Muscle of leg (tissue), 16 donors: ENCODE measurements at places on chromosomes 5 and 9. TPM values are rescaled to one million over a fixed set of nuclear protein-coding genes. Genes with fewer than 3 reads are reported as not detected.
A peak's percentile ranks its signal among the peaks of the same experiment; 100 is the strongest.

DNA sequence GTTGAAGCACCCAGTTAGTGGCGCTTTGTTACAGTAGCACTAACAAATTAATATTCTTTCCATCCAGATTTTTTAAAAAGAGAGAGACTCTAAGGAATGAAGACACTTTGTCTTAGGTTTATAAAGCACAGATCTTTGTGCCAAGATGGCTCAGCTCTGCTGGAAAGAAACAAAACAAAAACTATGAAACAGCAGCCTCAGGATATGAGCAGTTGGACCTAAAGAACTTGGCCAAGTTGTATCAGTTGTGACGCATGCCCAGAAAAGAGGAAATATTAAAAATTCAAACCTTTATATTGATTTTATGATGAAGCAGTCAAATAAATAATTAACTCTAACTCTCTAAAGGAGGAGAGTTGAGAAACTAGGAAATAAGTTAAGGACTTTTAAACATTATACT, 427.2 kb downstream of the SPOCK1 start:
- no peaks in the 10 kb centered on the region for H3K4me1 ChIP-seq
- DNase-seq = peak; percentile 66
- no peaks in the 10 kb centered on the region for H3K36me3 ChIP-seq
- H3K27ac ChIP-seq = no peak overlapping the region

DNA sequence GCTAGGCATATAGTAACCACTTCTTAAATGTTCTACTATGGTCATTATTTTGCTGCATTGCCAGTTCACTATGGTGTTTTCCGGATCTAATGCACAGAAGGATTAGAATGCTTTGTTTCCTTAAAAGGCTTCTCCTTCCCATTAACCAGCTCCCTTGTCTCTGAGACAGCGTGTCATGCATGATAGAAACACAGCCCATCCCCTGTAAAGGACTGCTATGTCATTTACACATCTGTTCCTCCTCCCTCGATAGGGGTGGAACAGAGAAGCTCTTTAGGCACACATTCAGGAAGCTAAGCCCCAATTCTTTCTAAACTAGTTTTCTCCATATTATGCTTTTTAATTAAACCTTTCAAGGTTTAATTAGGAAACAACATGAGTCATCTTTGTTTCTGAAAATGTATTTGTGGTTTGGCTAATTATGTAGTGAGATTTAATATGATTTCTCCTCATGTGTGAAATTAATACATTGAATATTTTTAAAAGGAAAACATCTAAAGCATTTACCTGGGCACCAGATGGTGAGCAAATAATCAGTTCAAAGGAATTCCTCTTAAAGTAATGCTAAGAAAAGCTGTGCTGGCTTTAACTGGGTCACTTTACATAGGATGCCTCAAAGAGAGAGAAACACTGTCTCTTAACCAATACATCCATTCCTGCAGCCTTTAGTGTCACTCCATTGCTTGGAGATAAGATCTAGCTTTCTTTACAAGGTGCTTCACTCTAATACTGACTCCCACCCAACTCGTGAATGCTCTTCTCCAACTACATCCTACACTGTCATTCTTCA, 133.3 kb upstream of the PPP1R2B start:
- DNase-seq = peak; percentile 25
- H3K27ac ChIP-seq = no peak overlapping the region
- no peaks in the 10 kb centered on the region for H3K36me3 ChIP-seq
- H3K4me1 ChIP-seq = peaks cover 2% of the 10 kb centered on the region

DNA sequence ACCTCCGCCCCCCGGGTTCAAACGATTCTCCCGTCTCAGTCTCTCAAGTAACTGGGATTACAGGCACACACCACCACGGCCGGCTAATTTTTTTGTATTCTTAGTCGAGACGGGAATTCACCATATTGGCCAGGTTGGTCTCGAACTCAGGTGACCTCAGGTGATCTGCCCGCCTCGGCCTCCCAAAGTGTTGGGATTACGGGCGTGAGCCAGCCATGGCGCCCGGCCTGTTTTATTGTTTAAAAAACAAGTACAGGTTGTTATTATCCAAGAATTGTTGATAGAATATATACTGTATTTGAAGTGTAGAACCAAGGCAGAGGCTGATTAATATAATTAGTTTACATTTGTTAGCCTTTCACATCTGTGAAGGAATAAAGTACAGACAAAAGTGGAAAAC, 8.9 kb downstream of the PARP8 start:
- DNase-seq = no peak
- H3K36me3 ChIP-seq = no peaks in the 10 kb centered on the region
- no peak overlapping the region for H3K4me3 ChIP-seq
- no peaks in the 10 kb centered on the region for H3K4me1 ChIP-seq
- H3K27ac ChIP-seq = no peak overlapping the region
- no peaks in the 10 kb centered on the region for H3K27me3 ChIP-seq

The CCNI2 gene
- total RNA-seq = not detected

DNA sequence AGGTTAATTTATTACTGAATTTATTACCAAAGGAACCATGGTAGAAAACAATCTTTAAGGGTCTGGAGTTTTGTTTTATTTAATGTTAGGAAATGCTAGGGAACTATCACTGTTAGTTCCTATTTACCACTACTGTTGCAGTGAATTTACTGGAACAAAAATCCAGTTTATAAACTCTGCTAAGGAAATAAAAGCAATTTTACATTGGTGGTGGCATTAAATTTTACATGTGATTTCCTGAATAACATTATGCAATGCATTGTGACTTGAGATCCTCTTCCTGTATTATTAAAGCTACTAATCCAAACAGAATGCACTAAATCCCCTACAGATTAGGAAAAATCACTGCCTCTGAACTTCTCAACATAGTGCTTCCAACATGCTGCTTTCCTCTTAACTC, 599.5 kb upstream of the PTGER4 start:
- H3K27ac ChIP-seq = no peak overlapping the region
- peak; percentile 73 for DNase-seq
- H3K27me3 ChIP-seq = no peaks in the 10 kb centered on the region
- no peaks in the 10 kb centered on the region for H3K36me3 ChIP-seq
- no peak overlapping the region for H3K4me3 ChIP-seq
- no peaks in the 10 kb centered on the region for H3K4me1 ChIP-seq

DNA sequence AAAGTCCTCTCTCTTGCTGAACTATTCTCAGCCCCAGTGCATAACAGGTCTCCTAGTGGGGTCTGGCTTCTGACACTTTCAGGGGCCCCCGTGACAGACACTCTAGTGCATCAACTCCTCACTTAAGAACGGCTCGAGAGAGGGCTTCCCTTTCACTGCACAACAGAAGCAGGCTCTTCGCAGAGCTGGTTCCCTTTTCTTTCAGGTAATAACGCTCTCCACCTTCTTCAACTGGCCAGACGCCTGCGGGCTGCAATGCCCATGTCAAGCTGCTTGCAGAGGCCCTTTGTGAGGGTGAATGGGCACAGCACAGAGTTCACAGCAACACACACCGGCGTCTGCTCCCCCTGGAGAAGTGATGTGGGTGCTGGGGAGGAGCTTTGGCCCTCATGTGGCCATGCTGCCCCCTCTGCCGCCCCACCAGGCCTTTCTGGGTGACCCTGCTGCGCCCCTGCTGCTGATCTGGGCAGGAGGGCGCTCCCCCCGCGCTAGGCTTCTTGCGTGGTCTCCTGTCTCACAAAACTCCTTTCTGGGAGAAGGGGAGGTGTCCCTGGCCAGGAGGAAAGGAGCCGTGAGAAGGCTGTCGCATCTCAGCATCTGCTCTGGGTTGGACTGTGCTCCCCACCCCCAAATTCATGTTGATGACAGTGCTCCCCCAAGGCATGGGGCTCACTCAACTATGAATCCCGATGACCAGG, 2.4 kb downstream of the MRPL36 start:
- H3K27me3 ChIP-seq = no peaks in the 10 kb centered on the region
- no peak overlapping the region for H3K27ac ChIP-seq
- H3K4me3 ChIP-seq = no peak overlapping the region
- H3K36me3 ChIP-seq = peaks cover 29% of the 10 kb centered on the region
- H3K4me1 ChIP-seq = peaks cover 41% of the 10 kb centered on the region
- DNase-seq = no peak

DNA sequence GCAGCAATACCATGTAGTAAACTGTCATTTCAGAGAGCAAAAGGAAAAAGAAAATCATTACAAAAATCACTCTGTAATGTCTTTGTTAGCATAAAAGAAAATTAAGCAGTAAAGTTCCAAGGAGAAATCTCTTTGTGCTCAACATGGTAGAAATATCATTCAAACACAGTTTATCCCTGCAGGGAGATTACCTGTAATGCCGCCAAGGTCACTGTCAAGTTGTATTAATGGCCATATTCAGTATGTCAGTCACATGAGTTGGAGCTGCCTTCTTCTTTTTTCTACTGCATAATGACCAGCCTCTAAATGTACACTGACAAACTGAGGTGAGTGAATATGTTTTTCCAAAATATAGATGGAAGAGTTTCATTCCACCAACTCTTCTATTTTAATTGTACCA, 36.5 kb downstream of the MEF2C start:
- H3K27me3 ChIP-seq = no peaks in the 10 kb centered on the region
- no peaks in the 10 kb centered on the region for H3K36me3 ChIP-seq
- H3K4me3 ChIP-seq = no peak overlapping the region
- H3K27ac ChIP-seq = no peak overlapping the region
- DNase-seq = no peak
- no peaks in the 10 kb centered on the region for H3K4me1 ChIP-seq

GRCh38 chr5:43601454-43602260, 1.3 kb upstream of the NNT start:
- H3K27me3 ChIP-seq = no peaks in the 10 kb centered on the region
- peak; percentile 59 for DNase-seq
- H3K36me3 ChIP-seq = no peaks in the 10 kb centered on the region
- H3K27ac ChIP-seq = peak overlapping the region; percentile 97
- H3K4me1 ChIP-seq = peaks cover 9% of the 10 kb centered on the region

DNA sequence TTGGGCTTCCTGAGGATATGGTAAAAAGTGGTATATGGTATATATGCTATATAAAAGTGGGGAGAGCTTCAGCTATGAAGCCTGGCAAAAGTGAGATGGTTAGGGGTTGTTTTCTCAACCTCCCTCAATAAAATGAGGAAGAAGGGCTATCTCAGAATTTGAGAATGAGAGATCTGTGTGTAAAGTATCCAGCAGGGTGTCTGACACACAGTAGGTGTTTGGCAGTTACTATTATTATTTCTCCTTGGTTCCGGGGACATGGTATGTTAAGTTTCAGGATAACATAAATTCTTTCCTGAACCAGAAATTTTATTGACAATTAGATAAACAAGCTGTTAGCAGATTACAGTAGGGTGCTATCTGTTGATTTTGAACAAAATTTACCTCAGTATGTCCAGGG, 94.1 kb downstream of the DENND1A start:
- H3K27me3 ChIP-seq = no peaks in the 10 kb centered on the region
- peaks cover 7% of the 10 kb centered on the region for H3K4me1 ChIP-seq
- no peak overlapping the region for H3K27ac ChIP-seq
- no peak for DNase-seq
- no peak overlapping the region for H3K4me3 ChIP-seq

DNA sequence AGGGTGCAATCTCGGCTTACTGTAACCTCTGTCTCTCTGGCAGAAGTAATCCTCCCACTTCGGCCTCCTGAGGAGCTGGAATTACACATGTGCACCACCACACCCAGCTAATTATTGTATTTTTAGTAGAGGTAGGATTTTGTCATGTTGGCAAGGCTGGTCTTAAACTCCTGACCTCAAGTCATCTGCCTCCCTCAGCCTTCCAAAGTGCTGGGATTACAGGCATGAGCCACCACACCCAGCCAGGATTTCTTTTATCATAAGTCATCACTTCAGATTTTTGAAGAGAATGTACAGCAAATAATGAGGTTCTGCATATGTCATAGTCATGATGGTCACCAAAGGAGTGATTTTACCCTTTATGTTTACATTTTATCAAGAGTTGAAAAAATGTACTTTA, 108.1 kb downstream of the GCNT1 start:
- no peaks in the 10 kb centered on the region for H3K36me3 ChIP-seq
- no peaks in the 10 kb centered on the region for H3K4me1 ChIP-seq
- H3K27ac ChIP-seq = no peak overlapping the region
- no peaks in the 10 kb centered on the region for H3K27me3 ChIP-seq

The EIF4E1B gene
- total RNA-seq = not detected

DNA sequence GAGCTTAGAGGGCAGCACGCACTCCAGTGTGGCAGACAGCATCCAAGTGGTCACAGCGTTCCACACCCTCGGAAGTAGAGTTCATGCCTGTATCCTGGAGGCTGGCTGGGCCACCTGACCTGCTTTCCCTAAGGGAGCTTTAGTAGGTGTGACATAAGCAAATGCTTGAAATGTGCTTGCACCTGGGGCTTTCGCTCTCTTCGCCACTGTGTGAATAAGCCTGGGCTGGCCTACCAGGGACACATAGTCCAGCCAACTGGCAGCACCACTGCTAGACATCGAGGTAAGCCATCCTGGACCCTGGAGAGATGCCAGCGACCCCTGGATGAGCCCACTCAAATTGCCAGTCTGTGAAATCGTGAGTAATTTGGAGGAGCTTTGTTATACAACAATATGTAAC, 24.9 kb upstream of the IRX4 start:
- H3K36me3 ChIP-seq = no peaks in the 10 kb centered on the region
- DNase-seq = no peak
- no peaks in the 10 kb centered on the region for H3K4me1 ChIP-seq
- H3K4me3 ChIP-seq = no peak overlapping the region
- H3K27ac ChIP-seq = no peak overlapping the region

The GABRP gene
- 0.13 TPM for total RNA-seq

GRCh38 chr5:39640552-39640951, 215.8 kb upstream of the DAB2 start:
- H3K27me3 ChIP-seq = no peaks in the 10 kb centered on the region
- H3K4me3 ChIP-seq = no peak overlapping the region
- H3K27ac ChIP-seq = no peak overlapping the region
- no peaks in the 10 kb centered on the region for H3K4me1 ChIP-seq
- H3K36me3 ChIP-seq = no peaks in the 10 kb centered on the region

The SIGMAR1 gene
- 27.0 TPM for total RNA-seq

The FRMD3 gene
- 34.1 TPM for total RNA-seq

The KIF12 gene
- 0.13 TPM for total RNA-seq

GRCh38 chr5:1226839-1227581, 1.8 kb downstream of the SLC6A18 start:
- H3K4me1 ChIP-seq = peaks cover 15% of the 10 kb centered on the region
- no peak overlapping the region for H3K27ac ChIP-seq
- no peaks in the 10 kb centered on the region for H3K36me3 ChIP-seq
- H3K4me3 ChIP-seq = no peak overlapping the region

- H3K4me1 ChIP-seq = no peaks in the 10 kb centered on the region
- H3K36me3 ChIP-seq = peaks cover 15% of the 10 kb centered on the region
- H3K4me3 ChIP-seq = no peak overlapping the region
- no peak overlapping the region for H3K27ac ChIP-seq
Observed at GRCh38 chr9:112124156-112124555, 50.9 kb downstream of the SUSD1 start.

- no peak overlapping the region for H3K4me3 ChIP-seq
- DNase-seq = peak; percentile 96
- H3K36me3 ChIP-seq = no peaks in the 10 kb centered on the region
- peaks cover 35% of the 10 kb centered on the region for H3K4me1 ChIP-seq
- no peaks in the 10 kb centered on the region for H3K27me3 ChIP-seq
Observed at GRCh38 chr5:142740474-142741242, 29.5 kb upstream of the ARHGAP26 start.
